ENCODE measurements at places on chromosomes 13 and 19.

GRCh38 chr19:46603195-46603637, 2.1 kb downstream of the CALM3 start:
- no peak for DNase-seq

GRCh38 chr19:1606138-1606651, 933 bp upstream of the UQCR11 start:
- no peak for DNase-seq

DNA sequence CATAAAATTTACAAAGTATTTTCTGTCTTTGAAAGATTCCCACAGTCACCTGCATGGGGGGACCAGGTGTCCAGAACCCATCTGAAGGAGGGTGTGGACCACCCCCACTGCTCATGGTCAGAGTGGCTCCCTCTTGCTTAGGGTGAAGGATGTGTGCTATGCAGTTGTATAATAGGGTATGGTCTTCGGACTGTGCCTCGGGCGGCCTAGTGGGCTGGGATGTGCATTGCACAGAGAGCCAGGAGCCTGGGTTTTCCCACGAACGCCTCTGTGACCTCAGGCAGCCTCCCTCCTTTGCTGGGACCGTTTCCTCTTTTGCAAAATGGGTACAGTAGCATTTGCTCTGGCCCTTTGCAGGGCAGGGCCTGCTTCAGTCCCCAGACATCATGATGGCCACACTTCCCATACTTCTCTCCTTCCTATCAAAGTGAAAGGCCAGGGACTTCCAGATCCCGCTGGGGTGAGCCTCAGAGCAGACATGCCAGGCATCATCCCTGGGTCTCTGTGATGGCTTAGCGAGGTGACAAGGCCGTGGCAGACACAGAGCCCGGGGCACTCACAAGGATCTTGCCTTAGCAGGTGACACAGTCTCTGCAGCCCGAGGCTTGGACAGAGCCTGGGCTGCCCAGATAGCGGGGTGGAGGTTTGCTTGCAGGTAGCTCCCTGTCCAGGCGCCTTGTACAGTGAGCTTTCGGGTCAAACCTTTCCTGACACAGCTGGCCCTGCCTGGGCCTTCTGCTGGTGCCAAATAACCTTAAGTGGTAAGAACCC, 59.4 kb upstream of the ZNF536 start:
- DNase-seq: no peak

GRCh38 chr13:73578251-73578875, 519.6 kb downstream of the KLF5 start:
- no peak for DNase-seq

GRCh38 chr13:80157261-80157932, 183.5 kb downstream of the SPRY2 start:
- no peak for DNase-seq

DNA sequence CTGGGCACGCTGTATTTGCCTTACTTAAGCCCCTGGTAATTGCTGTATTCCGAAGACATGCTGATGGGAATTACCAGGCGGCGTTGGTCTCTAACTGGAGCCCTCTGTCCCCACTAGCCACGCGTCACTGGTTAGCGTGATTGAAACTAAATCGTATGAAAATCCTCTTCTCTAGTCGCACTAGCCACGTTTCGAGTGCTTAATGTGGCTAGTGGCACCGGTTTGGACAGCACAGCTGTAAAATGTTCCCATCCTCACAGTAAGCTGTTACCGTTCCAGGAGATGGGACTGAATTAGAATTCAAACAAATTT, 676 bp downstream of the BRCA2 start:
- DNase-seq: peak; percentile 95

DNA sequence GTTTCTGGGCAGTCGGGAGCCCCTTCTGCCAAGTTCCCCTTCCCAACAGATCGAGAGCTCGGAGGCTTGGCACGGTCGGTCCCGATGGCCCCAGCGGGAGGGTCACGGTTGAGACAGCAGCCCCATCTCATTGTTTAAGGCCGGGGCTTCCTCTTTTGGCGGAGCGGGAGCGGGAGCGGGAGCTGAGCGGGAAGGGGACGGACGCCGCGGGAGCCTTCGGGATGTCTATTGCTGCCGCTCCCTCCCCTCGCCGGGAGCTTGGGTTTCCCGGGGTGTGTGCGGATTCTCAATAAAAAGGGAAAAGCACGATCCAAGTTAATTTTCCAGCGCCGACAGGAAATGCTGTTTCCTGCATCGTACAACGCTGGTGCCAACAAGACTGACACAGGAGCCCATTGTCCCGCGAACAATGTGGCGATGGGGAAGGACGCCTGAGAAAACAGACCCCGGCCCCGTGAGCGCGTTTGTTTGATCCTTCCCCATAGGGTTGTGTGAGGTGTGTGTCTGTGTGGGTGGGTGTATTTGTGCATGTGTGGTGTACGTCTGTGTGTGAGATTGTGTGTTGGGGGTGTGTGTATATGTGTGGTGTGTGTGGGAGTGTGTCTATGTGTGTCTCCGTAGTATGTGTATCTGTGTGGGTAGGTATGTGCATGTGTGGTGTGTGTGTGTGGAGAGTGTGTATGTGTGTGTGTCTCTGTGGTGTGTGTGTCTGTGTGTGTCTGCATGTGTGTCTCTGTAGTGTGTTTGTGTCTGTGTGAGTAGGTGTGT, 36.3 kb upstream of the FLT1 start:
- peak; percentile 60 for DNase-seq

- DNase-seq: no peak
Measured at GRCh38 chr19:35315883-35316282, 13.1 kb upstream of the CD22 start.

DNA sequence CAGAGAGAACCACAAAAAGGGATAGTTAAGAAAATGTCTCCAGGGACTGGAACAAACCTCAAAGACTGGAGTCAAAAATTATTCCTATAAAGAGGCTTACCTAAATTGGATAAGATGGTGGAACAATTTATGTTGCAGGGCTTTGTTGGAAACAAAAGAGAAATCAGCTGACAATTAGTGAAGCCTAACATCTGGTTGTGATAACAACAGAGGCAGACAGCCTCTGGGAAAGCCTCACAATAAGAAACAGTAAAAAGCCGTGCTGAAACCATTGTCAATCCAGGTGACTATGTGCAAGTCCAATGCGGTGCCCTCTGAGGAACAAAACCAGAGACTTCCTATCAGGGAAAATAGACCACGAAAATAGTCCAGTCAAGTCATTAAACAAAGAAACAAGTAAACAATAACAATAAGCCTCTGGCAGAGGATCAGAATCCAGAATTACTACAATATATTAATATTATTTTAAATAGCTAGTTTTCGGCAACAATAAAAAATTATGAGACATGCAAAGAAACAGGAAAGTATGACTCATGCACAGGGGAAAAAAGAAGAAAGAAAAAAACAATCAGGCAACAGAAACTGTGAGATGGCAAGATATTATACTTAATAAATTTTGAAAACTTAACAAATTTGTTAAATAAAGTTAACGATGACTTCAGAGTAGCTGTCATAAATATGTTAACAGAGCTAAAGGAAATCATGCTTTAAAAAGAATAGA, 99.7 kb upstream of the RXFP2 start:
- DNase-seq: no peak

- DNase-seq: no peak
Measured at GRCh38 chr19:34976611-34977010, 12.6 kb upstream of the ZNF792 start.

GRCh38 chr13:95480131-95480545, 72.4 kb upstream of the CLDN10 start:
- no peak for DNase-seq

DNA sequence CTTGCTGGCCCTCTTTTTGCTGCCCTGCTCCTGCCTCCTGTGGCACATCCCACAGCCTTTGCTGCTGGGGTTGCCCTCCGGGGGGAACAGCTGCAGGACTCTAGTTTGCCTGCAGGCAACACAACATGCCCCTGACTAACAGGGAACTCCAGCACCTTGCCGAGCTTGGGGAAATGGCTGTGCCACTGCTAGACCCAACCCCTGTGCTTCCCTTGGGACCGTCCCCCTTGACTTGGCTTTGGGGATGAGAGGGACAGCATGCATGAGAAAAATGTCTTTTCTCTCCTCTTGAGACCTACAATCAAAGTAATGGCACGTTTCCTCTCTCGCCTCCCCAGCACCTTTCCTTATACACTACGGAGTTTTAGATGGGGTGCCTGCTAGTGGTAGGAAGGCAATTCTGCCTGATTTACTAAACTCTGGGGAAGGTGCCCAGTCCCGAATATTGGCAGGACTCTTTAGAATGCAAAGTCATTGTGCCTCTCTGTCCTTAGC, 12.4 kb upstream of the VWA8 start:
- DNase-seq: no peak

GRCh38 chr13:113345486-113345885, 18.4 kb downstream of the GRTP1 start:
- DNase-seq: no peak

GRCh38 chr13:113785051-113786010, 26.3 kb downstream of the TMEM255B start:
- no peak for DNase-seq

- no peak for DNase-seq
Measured at GRCh38 chr13:109072505-109072904, 443.1 kb downstream of the MYO16 start.

DNA sequence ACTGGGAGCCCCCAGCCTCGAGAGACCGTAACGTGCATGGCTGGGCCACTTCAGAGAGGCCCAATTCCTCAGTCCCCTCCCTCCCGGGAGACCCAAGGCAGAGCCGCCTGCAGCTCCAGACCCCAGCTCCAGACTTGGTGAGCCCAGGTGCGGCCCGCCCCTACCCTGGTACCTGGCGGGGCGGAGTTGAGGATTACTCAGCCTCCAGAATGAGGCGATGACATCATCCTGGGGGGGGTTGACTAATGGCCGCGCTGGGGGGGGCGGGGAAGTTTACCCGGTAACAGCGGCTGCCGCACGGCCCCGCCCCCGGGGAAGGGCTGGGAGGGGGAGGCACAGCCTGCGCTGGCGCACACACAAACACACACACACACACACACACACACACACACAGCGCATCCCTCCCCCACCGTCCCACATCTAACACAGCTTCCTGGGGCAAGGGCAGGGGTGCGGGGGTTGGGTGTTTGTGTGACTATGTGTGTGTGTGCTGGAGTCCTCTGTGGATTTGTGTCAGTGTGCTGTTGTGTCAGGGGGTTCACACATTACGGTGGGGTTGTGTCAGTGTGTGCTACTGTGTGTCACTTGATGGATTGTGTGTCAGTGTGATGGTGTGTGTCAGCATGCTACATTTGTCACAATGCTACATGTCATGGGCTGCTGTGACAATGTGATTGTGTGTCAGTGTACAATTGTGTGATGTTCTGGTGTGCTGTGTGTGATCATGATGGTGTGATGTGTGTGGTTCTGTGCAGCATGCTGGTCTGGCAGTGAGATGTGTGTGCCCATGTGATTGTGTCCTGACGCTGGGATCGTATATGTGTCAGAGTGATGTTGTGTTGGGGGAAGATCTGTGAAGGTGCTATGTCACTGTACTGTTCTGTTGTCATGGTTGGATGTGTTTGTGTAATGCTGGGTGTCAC, 10.3 kb upstream of the BBC3 start:
- DNase-seq: peak; percentile 88

DNA sequence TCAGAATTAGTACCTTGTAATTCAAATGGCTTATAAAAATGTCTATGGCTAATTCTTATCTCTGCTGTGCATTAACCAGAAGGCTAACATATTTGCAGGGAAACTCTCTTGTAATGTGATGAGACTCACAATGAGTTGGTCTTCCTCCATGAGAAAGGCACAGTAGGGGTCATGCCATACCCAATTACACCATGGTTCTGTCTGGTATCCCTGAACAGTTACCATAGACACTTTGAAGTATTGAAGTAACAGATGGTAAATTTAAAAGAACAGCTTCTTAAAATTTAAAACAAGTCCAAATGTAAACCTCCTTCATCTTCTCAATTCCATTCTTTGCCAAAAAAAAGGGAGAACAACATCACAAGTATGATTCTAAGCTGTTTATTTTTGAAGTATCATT, 22.6 kb upstream of the SLAIN1 start:
- DNase-seq: no peak

DNA sequence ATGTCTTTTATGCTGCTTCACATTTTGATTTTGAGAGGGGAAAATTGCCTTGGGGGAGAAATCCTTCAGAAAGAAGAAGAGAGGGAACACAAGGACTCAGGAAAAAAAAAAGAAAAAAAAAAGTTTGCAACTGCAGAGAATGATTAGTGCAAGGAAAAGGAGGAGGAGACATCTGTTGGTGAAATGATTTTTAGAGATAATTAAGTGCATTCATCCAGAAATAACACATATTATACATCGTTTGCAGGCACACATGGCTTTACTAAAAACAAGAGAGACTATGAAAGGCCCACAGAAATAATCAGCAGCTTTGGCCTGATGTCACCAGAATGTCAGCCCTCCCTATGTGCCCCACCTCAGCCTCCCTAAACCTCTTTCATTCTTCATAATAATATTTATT, 1058.2 kb downstream of the PCDH9 start:
- DNase-seq: no peak

GRCh38 chr13:30963791-30964190, 31.3 kb downstream of the TEX26 start:
- peak; percentile 43 for DNase-seq

DNA sequence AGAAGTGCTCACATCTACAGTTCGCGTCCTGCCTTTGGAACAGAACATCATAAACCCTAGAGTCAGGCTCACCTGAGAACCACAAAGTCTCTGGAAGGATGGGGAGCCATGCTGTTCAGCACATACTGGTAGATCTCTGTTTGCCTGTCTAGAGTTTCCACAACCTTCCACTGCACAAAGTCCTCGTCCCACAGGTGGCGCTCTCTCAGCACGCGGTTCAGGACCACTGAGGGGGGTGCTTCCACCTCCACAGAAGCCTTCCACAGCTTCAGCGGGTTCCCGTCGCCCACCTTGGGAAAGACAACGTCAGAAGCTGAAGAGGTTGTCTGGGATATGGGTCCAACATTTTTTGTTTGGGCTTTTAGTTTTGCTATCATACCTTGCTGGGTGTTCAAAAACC, 93.6 kb downstream of the KL start:
- DNase-seq: no peak

DNA sequence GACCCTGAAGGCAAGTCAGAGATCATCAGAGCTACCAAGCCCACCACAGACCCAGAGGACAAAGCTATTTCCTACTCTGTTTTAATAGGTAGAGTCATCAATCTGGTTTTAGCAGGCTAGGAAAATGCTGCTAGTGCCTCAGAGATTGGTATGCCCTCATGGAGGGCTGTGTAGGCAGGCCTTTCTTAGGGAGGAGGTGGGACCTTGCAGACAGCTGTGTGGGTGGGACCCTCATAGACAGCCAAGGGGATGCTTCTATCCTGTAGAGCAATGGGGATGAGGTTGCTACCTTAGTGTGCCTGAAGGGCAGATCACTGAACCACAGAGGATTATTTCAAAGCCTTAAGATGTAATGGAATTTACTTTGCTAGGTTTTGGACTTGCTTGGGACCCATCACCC, 534.9 kb upstream of the KLF12 start:
- DNase-seq: no peak

DNA sequence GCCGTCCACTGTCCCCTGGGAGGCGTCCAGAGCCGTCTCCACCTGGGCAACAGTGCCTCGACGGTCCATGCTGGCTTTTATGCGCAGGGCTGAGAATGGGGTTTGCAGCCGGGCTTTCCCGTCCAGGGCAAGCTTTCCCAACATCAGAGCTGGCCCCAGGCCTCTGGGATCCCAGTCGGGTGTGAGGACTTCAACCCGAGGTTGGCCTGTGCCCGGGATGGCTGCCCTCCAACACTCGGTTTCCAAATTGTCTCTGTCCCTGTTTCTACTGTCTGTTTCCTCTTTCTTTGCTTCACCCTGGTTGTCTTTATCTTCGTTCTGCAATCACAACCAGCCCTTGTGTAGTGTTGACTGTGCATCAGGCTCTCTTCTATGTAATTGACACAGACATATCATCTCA, at the start of gene IFNL4:
Gene IFNL4, minus strand, starts transcription at position 51 of the 400 bp plus-strand sequence.
- DNase-seq: no peak

GRCh38 chr19:13633109-13633508, 126.8 kb upstream of the CACNA1A start:
- peak; percentile 94 for DNase-seq

- no peak for DNase-seq
Measured at GRCh38 chr13:20274466-20274865, 42.3 kb upstream of the GJB6 start.
